Fibroblast of skin of abdomen (primary cell): ENCODE measurements at places on chromosomes 1 and 21.

GRCh38 chr1:53957194-53957818, 11.2 kb downstream of the LRRC42 start:
- peak; percentile 56 for DNase-seq

- no peak for DNase-seq
Measured at GRCh38 chr1:39995973-39996393, 41.0 kb downstream of the MFSD2A start.

DNA sequence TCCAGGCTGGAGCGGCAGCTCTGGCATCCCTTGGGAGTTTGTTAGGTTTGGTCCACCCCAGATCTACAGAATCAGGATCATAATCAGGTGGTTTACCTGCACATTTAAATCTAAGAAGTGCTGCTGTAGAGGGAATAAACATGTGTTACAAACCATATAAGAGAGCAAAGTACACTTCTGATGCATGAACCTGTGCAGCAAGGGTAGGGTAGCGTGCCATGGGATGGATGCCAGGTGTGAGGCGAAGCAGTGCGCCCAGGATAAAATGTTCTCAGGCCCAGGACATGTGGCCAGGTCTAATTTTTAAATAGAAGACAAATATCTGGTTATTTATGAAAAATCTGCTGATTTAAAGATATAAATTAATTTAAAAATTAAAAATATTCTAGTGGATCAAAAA, 308.8 kb upstream of the USP24 start:
- no peak for DNase-seq

- DNase-seq, result no peak
Measured at GRCh38 chr1:183945428-183946319, 91.9 kb downstream of the COLGALT2 start.

- DNase-seq, result no peak
Measured at GRCh38 chr1:31372051-31372450, 825 bp downstream of the FABP3 start.

GRCh38 chr1:109240158-109241152, 8.9 kb upstream of the CELSR2 start:
- peak; percentile 80 for DNase-seq

GRCh38 chr1:65514041-65514440, 93.6 kb downstream of the LEPR start:
- peak; percentile 28 for DNase-seq

- no peak for DNase-seq
Measured at GRCh38 chr1:244854166-244854565, 10.2 kb downstream of the HNRNPU start.

GRCh38 chr1:216064643-216065042, 358.6 kb downstream of the USH2A start:
- peak; percentile 8 for DNase-seq

- DNase-seq, result no peak
Measured at GRCh38 chr1:16085522-16085921, 12.1 kb upstream of the FAM131C start.

DNA sequence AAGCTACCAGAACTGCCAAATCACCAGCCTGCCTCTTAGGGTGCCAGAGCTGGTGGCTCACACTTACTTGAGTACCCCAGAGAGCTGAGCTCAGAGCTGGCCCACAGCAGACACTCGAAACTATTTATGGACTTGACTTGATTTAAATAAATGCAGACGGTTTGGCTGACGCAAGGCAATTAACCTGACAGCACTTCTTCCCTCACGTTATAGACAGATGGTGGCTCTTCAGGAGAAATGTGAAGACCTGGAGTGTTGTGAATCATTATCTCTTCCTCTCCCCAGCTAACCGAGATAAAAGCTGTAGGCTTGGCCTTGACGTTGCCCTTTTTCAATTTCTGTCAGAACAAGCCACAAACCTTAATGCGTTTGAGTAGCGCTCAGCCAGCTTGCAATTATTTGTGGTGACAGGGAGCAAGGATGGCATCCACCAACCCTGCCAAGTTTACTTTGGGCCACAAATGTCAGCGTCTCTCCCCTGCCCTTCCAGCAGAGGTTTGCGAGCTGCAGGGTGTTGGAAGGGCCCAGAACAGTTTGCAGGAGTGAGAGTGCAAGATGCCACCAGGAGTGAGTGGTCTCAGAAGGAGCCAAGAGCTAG, 34.0 kb upstream of the BCAR3 start:
- peak; percentile 72 for DNase-seq

- DNase-seq, result peak; percentile 60
Measured at GRCh38 chr1:100322436-100323211, 29.7 kb upstream of the CDC14A start.

DNA sequence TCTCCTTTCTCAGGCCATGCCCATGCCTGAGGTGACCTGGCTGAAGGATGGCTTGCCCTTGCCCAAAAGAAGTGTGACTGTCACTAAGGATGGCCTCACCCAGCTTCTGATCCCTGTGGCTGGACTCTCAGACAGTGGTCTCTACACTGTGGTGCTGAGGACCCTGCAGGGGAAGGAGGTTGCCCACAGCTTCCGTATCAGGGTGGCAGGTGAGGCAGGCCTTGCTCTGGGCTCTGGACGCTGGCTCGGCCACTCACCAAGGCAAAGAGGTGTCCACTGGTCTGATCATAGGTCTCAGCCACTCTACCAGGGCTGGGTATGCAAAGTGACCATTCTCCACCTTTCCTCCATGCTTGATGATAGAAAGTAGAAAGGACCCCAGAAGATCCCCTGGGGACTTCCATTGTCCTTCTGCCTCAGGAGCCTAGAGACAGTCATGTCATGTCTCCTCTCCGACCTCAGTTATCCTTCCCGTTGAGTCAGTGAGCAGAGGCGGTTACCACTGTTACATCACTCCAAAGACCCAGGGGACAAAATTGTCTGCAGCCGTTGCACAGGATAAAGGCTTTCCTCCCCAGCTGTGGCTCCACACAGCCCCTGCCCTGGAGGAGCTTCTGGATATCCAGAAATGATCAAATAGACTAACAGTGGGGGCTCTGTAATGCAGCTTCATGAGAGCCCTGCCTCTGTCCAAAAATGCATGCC, 34.2 kb downstream of the IGFN1 start:
- peak; percentile 41 for DNase-seq

DNA sequence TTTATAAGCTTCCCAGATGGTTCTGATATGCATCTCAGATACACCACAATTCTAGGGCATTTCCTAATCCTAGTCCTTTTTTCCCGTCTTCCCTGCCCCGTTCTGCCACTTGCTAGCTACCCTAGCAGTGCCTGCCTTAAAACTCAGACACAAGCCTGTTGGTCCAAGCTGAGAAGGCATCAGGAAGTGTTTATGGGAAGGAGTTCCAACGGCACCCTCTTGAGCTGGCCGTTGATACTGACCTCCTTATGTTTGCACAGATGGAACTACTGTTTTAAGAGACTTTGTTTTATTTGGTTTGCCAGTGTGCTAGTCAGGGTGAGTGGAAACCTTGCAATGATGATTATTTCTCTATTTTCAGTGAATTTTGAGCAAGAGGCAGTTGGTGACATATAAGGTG, 67.2 kb downstream of the UCK2 start:
- no peak for DNase-seq

- no peak for DNase-seq
Measured at GRCh38 chr1:4760088-4760487, 105.7 kb downstream of the AJAP1 start.

- no peak for DNase-seq
Measured at GRCh38 chr1:5296095-5296494, 641.7 kb downstream of the AJAP1 start.

DNA sequence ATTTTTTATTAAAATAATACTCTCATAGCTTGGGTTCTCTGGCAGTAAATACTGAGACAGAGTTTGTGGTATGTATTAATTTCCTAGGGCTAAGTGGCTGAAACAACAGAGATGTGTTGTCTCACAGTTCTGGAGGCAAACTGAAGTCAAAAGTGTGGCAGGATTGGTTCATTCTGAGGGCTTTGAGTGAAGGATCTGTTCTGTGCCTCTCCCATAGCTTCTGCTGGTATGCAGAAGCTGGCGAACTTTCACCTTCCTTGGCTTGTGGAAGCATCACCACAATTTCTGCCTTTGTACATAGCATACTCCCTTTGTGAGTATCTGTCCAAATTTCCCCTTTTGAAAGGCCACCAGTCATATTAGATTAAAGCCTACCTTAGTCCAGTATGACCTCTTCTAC, 21.0 kb downstream of the RNPC3 start:
- DNase-seq, result no peak
